ENCODE measurements at places on chromosomes 5 and 9.
A peak's percentile ranks its signal among the peaks of the same experiment; 100 is the strongest.

- no peak for DNase-seq
These were observed 147.8 kb downstream of the SLC24A2 start for GRCh38 chr9:19641046-19641445.

DNA sequence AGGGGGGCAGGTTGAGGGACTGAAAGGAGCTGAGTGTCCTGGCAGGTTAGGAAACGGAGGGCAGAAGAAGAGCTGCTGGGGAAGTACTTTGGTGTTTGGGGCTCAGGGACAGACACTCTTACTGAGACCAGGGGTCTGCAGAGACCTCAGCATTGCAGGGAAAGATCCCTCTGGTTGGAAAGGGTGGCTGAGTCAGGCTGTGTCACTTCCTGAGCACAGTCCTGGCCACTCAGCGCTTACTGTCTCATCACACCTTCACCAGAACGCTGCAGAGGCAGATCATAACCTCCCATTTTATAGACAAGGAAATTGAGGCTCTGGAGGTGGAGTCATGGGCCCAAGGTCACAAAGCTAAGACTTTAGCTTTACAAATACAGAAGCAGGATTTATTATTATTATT is 54.3 kb downstream of the LMX1B start:
- no peak for DNase-seq

DNA sequence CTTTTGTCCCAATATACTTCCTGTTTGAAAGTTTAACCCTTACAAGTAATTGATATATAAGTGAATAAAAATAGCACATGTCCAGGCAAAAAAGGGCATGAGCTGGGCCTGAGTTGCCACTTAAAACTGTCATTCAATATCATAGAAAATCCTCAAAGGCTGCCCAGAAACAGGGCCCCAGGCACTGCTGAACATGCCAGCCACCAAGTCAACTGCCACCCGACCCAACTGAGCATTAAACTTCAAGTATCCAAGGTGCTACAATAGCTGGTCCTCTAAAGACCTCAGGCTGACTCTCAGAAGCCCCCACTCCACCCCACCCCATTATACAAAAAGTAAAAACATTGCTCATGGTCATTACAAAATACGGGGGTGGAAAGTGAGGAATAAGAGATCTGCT is 83.7 kb downstream of the CEMIP2 start:
- DNase-seq = no peak

- no peak for DNase-seq
These were observed 82.7 kb downstream of the PTPDC1 start for GRCh38 chr9:94166976-94167346.

GRCh38 chr9:76181781-76182180 is 212.4 kb downstream of the RFK start:
- DNase-seq = no peak

- DNase-seq = no peak
These were observed 22.5 kb upstream of the RANBP3L start for GRCh38 chr5:36323926-36324781.

DNA sequence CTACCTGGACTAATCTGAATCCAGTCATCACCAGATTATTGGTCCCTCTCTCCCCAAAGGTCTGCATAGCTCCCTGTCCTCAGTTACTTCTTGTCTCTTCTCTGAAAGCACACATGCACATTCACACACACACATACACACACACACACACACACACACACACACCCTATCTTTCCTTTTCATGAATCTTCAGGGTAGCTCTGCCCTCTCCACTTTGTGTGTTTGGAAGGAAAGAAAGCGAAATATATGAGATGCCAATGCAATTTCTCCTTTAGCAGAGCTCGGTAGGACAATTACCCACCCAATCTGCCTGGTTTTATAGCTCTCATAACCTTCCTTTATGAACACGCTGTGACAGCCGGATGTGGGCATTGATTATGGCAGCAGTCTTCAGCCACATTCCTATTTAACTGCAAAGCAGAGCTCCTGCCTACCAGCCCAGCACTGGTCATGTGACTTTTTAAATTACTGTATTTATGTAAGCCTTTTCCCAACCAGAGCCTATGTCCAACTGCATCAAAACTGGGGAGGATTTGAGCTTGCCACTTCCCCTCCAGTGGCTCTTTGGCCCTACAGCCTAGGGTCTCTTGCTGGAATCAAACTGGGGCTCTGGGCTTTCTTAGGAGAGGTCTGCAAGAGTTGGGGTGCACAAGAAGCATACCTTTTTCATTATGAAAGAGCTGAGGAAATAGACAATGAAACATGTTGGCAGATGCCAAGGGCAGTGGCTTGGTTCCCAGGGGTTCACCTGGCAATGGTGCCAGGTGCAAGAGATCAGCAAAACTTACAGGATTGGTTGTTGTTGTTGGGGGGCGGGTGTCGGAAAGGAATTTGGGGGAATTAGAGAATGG is 20.8 kb upstream of the MATR3 start:
- peak; percentile 4 for DNase-seq

DNA sequence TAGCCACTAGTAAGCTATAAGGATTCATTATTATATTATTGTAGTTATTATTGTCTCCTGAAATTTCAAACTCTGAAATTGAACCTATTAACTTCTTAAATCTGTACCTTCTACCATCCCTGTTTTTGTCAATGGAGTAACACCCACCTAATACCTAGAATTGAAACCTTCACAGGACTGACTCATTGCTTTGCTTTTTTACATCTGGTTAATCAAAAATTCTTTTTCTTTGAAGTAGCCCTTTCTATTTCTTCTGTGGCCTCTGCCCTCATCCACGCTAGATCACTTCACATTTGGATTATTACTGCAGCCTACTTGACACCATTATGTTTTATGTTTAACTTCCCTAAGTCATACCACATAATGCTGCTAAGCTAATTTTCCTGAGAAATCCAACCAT is 35.6 kb downstream of the RBM27 start:
- DNase-seq = no peak

DNA sequence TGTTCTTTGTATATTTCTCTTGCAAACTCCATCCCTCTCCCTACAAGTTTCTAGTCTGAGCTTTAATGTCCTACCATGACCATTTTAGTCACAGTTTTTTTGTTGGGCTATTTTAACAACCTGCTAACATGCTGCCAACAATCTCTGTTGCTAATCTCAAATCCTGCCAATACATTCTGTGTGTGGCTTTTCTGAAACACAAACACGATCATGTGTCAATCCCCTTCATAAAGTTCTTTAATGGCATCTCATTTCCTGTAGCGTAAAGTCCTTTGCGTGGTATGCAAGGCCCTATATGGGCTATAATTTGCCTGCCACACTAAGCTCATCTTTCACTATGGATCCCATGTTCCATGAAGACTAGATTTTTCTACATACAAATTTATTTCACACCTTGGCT is 180.6 kb downstream of the CWC27 start:
- DNase-seq = no peak
